GM12865 (cell line): ENCODE measurements at places on chromosomes 5 and 9.

DNA sequence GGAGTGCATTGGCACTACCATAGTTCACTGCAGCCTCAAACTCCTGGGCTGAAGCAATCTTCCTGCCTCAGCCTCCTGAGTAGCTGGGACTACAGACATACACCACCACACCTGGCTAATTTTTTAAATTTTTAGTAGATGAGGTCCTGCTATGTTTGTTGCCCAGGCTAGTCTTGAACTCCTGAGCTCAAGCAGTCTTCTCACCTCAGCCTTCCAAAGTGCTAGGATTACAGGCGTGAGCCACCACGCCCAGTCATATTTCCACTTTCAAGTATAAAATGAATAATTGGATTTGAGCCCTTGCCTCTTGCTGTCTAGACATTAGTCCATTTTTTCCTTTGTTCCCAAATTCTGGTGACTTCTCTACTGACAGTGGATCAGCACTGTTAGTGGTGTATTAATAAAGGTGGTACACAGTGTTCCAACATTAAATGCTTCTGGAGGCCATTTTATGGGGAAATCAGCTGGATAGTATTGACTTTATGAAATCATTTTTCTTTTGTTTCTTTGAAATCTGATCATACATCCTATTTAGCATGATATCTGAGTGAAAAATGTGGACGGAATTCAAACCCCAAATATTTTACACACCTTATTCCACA lies 15.9 kb downstream of the ATP6V0E1 start:
- DNase-seq = no peak

- no peak for DNase-seq
Measured at GRCh38 chr9:112917047-112917986, 26.6 kb upstream of the SLC46A2 start.

DNA sequence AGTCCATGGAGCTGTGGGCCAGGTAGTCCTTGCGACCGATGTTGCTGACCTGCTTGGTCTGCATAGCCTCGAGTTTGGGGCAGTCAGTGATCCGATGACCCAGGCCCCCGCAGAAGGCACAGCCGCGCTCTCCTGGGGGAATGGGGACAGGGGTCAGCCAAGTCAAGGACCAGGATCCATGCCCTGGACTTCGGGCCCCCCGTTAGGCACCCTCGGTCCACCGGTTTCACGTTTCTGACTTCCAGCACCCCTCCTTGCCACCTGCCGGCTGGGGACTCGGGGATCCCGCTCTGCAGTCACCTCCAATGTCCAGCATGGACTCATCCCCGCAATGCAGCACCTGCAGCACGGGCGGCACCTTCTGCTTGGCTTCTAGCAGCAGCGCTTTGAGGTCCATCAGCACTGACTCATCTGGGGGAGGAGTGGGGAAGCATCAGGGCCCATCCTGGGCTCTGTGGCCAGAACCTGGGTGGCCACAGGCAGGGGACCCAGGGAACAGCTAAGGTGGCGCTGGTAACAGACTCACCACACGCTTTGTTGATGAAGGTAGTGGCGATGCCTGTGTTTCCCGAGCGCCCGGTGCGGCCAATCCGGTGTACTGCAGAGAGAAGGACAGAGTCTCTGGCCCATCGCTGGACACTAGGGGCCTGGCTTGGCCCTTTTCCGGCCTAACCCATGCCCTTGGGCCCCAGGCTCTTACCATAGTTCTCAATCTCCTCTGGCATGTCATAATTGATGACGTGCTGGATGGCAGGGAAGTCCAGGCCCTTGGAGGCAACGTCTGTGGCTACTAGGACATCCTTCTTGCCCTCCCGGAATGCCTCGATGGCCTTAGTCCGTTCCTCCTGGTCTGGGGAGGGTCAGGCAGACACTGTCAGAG lies 2.4 kb upstream of the DOK3 start:
- no peak for DNase-seq

DNA sequence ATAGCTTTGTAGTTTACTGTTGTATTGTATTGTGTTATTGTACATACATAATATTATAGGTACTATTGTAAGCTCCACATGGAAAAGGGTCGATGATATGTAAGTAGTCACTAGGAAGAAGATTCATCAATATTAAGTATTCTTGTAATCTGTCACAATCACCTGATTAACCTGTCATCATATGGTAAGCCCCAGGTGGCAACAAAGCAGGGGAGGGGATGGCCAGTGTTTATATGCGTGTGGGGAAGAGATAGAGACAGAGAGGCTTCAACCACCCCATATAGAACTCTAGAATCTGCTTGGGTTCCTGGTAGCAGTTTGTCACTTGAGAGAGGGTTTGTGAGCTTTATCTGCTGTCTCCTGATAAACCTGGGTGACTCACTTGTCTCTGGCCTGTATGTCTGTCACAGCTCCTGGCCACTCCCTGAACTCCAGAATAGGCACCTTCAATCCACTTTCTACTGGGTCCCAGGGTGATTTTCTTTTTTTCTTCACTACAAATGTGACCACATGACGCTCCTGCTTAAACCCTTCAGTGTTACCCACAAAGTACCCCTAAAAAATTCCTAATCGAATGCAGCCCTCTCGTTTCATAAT lies 48.9 kb upstream of the CPEB4 start:
- DNase-seq = no peak

- DNase-seq = no peak
Measured at GRCh38 chr9:88957526-88957925, 33.7 kb upstream of the S1PR3 start.
